GM23338 (cell line): ENCODE measurements at places on chromosomes 7 and 10.

GRCh38 chr7:155869784-155870076 is 57.5 kb upstream of the SHH start:
- DNase-seq = no peak

GRCh38 chr10:74913377-74913979 is 87.1 kb downstream of the KAT6B start:
- no peak for DNase-seq

- no peak for DNase-seq
Observed at GRCh38 chr10:13087986-13088618, 11.9 kb upstream of the OPTN start.

GRCh38 chr7:98737176-98737575 is 120.1 kb downstream of the NPTX2 start:
- no peak for DNase-seq

DNA sequence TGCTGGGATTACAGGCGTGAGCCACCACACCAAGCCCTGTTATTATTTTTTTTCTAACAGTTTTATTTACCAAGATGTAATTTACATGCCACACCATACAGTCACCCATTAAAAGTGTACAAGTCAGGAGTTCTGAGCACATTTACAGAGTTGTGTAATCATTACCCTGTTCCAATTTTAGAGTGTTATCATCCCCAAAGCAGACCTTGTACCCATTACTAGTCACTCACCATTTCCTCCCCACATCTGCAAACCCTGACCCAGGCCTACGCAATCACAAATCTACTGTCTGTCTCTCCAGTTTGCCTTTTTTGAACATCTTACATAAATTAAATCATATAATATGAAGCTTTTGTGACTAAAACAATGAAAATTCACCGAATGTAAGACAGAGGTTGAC is 402.9 kb upstream of the FOXK1 start:
- no peak for DNase-seq

- DNase-seq = no peak
Observed at GRCh38 chr10:34922138-34922537, 107.0 kb upstream of the PARD3 start.

DNA sequence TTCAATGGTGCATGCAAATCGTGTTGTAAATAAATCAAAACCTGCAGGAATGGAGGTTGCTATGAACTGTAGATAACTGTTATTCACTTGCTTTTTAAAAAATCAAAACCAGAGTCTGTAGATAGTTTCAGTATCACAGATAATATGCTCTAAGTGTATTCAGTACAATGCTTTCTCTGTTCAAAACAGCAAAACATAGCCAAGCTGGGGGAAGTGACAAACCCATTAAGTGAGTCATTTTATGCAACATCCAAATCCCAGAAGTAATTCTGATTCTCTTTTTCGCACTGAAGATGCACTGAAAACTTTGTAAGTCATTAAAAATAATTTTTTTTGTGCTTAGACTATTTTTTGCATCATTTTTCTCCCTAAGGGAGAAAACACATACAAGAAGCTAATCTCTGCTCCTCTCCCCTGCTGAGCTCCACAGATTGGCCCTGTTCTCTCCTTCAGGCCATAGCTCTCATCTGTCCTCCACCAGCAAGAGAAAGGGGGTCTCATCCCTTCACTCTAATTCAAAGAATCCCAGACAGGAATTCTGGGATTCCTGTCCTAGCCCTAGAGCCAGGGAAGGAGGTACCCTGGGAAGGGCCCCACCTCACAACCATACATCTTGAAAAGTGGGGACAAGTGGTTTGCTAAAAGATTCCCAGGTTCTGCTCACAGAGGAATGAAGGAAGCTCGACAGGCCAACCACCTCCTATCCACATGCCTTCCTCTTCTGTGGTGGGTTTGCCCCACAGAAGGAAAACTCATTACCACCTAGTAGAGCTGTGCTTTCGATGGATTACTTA is 4.9 kb downstream of the PRTFDC1 start:
- DNase-seq = no peak

- peak; percentile 40 for DNase-seq
Observed at GRCh38 chr10:61465901-61466632, 12.9 kb upstream of the TMEM26 start.

DNA sequence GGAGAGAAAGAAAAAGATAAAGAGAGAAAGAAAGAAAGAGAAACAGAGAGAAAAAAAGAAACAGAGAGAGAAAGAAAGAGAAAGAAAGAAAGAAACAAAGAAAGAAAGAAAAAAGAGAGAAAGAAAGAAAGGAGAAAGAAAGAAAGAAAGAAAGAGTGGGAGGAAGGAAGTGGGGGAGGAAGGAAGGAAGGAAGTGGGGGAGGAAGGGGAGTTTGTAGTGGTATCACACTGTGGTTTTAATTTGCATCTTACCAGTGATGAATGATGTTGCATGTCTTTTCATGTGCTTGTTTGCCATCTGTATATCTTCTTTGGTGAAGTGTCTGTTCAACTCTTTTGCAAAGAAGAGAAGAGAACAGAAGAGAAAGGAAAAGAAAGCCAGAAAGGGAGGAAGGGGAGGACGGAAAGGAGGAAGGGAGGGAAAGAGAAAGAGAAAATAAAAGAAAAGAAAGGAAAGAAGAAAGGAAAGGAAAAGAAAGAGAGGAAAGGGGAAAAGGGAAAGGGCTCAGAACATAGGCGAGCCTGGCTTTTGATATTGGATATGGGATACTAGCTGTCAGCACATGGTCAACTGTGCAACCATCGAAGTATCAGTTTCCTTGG is 79.2 kb upstream of the FRMD4A start:
- no peak for DNase-seq

GRCh38 chr10:118965096-118965495 is 64.4 kb upstream of the NANOS1 start:
- no peak for DNase-seq
